ENCODE measurements at places on chromosomes 12 and 14. TPM values are rescaled to one million over a fixed set of nuclear protein-coding genes. Genes with fewer than 3 reads are reported as not detected.

TIMM9 gene
- 17.3 TPM for total RNA-seq

FAM181A gene
- not detected for total RNA-seq

FAM90A1 gene
- total RNA-seq: 0.13 TPM

PRH2 gene
- total RNA-seq: not detected

BICDL1 gene
- not detected for total RNA-seq

OSGEP gene
- total RNA-seq: 20.0 TPM

PDE3A gene
- total RNA-seq: 108 TPM

SLC35E3 gene
- total RNA-seq: 8.8 TPM

SNX6 gene
- 84.4 TPM for total RNA-seq

PARPBP gene
- total RNA-seq: 5.1 TPM

CDK17 gene
- total RNA-seq: 46.6 TPM

TCTN1 gene
- total RNA-seq: 40.6 TPM

LRRC10 gene
- not detected for total RNA-seq

FOXG1 gene
- total RNA-seq: 1.6 TPM

TAPBPL gene
- 7.6 TPM for total RNA-seq

RD3L gene
- not detected for total RNA-seq

SIRT4 gene
- total RNA-seq: 2.0 TPM

FAM186B gene
- 0.40 TPM for total RNA-seq

FKBP3 gene
- total RNA-seq: 13.2 TPM

XRCC3 gene
- 7.2 TPM for total RNA-seq

DPF3 gene
- total RNA-seq: 9.3 TPM

SERPINA9 gene
- not detected for total RNA-seq
